ENCODE measurements at places on chromosomes 3 and 15.

DNA sequence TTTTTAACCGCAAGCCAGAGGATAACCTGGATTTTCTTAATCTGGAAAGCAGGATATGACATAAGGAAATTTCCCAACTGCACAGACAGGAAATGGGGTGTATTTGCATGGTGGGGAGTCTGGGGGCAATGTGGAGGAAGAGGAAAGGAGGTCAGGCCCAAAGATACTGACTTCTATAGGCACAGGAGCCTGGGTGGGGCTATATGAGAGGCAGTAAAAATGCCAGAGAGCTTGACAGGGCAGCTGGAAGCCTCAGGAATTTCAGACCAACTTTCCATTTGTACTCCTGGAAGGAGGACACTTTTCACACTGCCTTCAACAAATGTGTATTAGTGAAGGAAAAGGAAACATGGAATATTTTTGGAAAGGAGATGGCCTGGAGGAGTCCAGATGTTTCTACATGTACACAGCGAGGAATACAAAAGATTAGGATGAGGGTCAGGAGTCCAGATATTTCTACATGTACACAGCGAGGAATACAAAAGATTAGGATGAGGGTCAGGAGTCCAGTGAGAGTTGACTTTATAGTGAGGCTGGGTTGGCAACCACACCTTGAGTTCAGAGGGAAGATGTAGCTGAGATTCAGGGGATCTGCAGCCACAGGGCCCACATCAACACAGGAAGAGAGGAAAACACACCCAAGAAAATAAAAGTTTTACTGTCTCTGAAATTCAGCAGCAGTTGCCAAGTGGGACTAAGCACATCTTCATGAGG, 111.9 kb upstream of the PTPRG start:
- no peak for DNase-seq

- DNase-seq = no peak
Measured at GRCh38 chr15:69290346-69291164, 8.2 kb upstream of the PAQR5 start.

GRCh38 chr3:51715977-51716294, 9.1 kb downstream of the GRM2 start:
- DNase-seq = no peak

- no peak for DNase-seq
Measured at GRCh38 chr3:14906355-14906971, 40.9 kb upstream of the NR2C2 start.

DNA sequence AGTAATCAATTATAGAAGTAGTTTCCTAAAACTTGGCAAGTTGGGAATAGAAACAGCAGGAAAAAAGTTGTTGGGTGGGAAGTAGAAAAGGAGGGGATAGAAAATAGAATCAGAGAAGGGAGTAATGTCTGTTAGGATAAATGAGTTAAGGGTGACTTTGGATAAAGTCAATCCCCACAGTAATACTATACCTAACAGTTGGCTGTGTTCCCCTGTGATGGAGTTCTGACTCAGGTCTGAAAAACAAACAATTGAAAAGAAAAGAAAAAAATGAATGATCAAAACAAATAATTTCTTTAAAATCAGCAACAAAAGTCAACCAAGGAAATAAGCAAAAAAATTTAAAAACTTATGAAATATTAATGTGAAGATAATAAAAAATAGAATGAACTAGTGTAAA, 50.3 kb downstream of the EMC4 start:
- DNase-seq = no peak

DNA sequence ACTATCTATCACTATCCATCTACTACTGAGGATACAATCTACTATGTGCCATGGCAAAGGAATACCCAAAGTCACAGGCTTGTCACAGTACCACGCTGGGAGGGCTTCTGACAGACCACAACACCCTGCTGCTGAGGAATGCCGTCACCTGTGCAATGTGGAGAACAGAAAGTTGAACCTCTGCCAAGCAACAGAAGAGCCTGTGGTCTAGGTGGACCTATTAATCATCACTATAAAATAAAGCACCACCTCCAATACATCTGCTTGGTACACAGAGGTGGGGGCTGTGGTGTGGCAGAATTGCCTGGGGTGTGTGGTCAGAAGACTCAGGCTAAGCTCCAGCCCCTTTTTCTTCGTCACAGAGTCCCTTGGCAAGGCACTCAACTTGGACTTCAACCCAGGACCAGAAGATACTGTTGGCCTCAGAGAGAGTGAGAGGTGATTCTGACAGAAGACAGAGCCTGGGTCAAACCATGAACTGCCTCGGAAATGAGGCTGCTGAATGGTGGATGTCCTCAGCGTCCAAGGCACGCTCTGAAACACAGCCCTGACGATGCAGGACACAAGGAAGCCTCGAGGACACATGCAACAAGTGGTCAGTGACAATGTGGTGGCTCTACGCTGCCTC, 189.4 kb upstream of the CHRNA7 start:
- no peak for DNase-seq

DNA sequence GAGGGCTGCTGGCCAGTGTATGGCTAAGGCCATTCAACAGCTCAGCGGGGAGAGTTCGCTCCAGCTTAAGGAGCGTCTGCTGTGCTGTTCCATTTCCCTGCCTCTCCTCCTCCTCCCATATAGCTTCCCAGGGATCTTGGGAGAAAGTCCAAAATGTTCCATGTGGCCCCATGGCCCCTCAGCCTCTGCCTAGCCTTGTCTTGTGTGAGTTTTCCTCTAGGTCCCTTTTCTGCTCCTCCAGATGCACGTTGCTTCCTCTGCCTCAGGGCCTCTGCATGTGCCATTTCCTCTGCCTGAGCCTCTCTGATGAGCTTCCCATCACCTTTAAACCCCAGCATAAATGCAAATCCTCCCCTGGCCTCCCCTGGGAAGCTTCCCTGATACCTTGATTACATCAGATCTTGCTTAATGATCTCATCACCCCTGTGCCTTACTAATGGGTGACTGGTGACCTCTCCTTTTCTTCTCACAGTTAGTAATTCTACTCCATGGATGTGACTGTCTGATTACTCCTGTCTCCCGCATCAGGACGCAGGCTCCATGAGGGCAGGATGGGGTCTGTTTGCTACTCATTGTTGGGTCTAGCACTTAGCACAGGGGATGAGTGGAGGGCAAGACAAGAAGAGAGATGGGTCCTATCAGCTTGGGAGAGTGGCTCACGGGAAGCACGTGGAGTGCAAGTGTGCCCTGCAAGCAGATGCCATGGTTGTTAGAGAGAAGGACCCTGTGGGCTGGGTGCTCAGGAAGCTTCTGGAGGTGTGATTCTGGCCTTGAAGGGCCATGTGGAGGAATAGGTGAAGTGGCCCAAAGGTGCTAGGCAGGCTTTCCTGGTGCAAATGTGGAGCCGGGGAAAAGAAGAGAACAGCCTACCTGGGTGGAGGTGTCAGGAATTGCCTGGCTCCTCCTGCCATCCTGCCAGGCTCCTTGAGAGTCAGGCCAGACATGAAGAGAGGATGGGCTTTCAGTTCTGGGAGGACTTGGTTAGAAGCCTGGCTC, 23.8 kb downstream of the ITGA11 start:
- peak; percentile 30 for DNase-seq

GRCh38 chr3:10546181-10546624, 40.8 kb upstream of the ATP2B2 start:
- DNase-seq = peak; percentile 33

- DNase-seq = no peak
Measured at GRCh38 chr3:134476306-134476705, 9.5 kb downstream of the ANAPC13 start.

GRCh38 chr3:23592961-23593931, 212.5 kb upstream of the UBE2E1 start:
- DNase-seq = no peak

- peak; percentile 18 for DNase-seq
Measured at GRCh38 chr3:126546013-126546412, 12.7 kb downstream of the C3orf22 start.

- no peak for DNase-seq
Measured at GRCh38 chr3:112253301-112253971, 40.6 kb downstream of the SLC9C1 start.

DNA sequence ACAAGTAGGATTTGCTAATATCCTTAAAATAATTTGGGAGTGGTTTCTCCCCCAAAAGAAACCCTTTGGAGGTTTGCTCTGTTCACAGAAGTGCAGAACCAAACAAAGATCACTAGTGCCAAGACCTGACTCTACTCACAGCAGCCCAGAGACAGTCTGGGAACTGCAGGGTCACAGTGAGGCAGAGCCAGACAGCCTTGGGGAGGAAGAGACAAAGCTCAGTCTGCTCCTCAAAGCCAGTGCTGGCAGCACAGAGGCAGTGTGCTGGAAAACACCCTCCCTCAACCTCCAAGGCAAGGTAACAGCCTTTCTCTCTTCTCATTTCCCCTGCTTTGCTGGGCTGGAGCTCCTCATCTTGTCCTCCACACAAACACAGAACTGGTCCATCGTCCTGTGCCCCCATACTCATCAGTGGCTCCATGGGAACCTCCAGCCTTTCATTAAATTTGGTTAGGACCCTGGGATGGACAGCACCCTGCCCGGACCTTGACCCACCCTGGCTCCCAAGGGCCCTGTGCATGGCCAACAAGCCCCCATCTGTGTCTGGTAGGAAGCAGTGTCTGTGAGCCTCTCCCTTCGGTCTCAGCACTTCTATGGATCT, 12.6 kb downstream of the RAB6B start:
- DNase-seq = no peak

DNA sequence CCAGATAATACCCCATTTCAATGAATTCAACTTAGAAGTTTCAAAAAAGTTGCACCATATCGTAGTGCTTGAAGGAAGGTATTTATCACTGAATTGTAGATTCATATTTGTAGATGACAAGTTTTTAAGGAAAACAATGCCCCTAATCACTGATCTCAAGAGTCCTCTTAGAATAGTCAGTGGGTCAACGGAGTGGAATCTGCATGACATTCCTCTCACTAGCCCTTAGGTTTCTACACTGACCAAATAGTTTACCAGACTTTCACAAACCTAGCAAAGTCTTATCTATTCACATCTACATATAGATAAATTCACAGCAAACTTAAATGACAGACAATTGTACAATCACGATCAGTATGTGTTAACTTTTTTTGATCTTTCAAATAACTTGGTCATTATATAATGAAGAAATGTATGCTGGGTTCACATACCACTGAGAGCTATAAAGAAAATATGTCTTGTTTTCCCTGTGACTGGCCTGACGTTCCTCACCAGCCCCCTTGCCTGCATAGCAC, 35.7 kb upstream of the PHLDB2 start:
- DNase-seq = no peak

GRCh38 chr3:12159227-12159601, 502 bp upstream of the TIMP4 start:
- DNase-seq = no peak

GRCh38 chr3:177440456-177441104, 243.3 kb upstream of the TBL1XR1 start:
- no peak for DNase-seq

GRCh38 chr3:107870943-107871638, 219.7 kb downstream of the CD47 start:
- no peak for DNase-seq

- DNase-seq = peak; percentile 49
Measured at GRCh38 chr15:73851689-73852088, 21.7 kb upstream of the TBC1D21 start.

- DNase-seq = no peak
Measured at GRCh38 chr3:34323517-34323916, 525.1 kb downstream of the PDCD6IP start.

DNA sequence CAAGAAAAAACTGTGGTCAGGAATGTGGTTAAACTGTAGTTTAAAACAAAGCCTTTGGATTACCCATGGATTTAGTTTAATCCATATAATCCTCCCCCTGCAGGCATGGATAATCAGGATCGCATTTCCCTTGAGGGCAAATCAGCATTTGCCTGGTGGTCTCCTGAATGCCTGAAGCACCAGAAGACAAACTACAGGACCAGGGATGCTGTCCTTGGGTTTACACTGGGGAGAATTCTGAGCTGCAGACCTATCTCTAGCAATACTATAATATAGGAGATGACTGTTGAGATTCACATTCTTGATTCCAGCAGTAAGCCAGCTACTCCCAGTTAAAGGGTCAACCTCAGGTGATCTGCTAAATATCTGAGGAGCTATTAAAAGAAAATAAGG, 10.6 kb downstream of the PIK3CB start:
- no peak for DNase-seq

DNA sequence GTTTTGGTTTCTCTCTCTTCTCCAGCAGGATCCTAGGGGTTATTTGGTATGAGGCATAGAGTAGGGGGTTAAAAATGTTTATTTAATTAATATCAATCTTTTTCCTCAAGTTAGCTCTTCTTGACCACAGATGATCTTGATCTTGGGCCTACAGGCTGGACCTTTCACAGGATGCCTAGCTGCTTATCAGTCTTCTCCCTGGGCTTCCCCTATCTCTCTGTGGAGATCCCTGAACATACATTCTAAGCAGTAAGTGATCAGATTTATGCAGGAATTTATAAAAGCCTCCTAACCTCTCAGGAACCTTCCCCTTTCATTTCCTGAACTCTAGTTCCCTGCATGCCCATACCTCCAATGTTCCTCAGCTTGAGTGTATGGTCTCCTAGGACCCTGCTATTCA, 428.3 kb downstream of the TBC1D5 start:
- no peak for DNase-seq

DNA sequence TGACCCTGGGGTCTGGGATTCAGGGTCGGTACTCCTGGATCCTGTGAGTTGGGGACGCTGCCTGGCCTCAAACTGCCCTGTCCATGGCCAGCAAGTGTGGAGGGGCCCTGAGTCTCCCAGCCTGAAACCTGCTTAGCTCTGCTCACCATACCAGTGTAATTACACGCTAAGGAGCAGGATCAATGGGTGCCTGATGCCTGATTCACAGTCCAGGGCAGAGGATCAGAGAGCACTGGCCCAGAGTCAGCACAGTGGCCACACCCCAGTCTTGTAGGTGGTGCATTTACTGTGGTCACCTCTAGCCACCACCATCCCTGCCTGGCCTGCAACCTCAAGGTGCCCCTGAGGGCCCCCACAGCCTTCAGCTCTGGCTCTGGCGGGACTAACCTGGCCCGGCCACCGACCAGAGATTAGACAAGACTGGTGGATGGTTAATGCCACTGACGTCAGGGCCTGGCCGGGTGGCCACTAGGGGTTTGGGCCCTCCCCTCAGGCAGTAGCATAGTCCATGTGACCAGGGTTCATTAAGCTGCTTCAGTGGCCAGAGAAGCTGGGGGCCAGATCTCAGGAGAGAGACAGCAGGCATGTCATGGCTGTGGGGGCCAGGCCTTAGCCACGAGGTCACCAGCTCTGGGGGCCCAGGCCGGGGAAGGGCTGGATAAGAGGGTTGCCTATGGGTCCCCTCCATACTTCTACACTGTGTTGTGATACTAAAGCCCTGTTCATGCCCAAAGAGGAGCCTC, 3.3 kb upstream of the SLC38A3 start:
- DNase-seq = no peak

Measured in activated naive CD4-positive, alpha-beta T cell treated with anti-CD3 and anti-CD28 coated beads, Interleukin-2, amount 50 U/mL, for 72 hours (primary cell).